ENCODE measurements at places on chromosomes 6 and 20.

- peak; percentile 81 for DNase-seq
Observed at GRCh38 chr6:48151142-48151541, 40.1 kb upstream of the PTCHD4 start.

GRCh38 chr20:53847139-53847836, 223.1 kb downstream of the BCAS1 start:
- no peak for DNase-seq

GRCh38 chr6:68139130-68139529, 496.0 kb upstream of the ADGRB3 start:
- DNase-seq: no peak

DNA sequence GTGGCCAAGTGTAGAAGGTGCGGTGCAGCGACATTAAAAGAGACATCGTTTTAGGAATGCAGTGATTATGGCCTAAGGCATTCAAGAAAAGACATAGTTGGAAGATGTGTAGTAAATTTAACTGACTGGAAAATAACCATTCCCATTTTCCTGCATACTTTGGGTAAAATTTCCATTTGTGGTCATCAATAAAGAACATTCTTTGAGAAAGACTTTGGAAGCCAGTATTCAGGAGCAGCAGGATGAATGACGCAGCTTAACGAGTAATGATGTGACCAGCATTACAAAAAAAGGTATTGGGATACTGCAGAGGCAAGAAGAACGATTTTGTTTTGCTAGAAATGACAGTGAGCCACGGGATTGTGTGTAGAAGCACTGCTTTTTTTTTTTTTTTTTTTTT, 7.0 kb upstream of the RWDD1 start:
- DNase-seq: peak; percentile 71

GRCh38 chr6:132072831-132073230, 121.7 kb upstream of the CCN2 start:
- no peak for DNase-seq

DNA sequence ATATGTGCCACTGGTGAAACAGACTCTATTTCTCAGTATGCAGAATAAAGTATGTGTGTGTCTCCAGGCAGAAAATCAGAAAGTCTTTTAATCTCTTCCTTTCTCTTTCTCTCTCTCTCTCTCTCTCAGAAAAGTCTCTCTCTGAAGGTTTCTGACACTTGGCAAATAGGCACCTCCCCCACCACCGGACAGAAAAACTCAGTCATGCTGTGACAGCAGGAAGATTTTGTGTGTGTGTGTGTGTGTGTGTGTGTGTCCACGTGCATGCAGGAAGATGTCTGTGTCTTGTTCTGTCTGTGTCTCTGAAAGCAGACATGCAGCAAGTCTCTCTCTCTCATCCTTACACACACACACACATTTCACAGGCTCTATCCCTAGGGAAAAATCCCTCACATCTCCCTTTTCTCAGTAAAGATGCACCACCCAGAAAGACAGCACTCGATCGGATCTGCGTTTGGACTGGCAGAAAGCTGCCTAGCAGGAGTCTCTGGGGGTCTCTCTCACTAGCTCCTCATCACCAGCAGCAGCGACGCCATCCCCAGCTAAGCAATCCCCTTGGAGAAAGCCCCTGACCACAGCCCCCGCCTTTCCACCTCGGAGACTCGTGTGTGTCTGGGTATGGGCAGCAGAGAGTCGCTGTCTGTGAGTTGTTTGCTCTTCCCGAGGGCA, 98.3 kb downstream of the EDN3 start:
- no peak for DNase-seq

DNA sequence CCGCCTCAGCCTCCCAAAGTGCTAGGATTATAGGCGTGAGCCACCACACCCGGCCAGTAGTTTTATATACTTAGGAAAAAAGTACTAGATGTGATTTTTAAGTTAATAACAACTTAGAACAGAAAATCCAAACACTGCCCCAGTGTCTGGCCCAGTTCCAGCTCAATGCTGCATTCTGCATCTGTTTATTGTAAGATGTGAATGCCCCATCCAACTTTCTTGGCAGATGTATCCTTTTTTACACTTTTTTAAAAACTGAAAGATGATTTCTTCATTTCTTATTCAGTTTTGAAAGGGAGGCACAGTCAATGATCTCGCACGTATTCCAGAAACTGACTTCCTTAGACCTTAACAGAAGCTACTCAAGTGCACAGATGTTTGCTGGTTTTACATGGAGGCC, 85.6 kb upstream of the SRSF6 start:
- DNase-seq: no peak

DNA sequence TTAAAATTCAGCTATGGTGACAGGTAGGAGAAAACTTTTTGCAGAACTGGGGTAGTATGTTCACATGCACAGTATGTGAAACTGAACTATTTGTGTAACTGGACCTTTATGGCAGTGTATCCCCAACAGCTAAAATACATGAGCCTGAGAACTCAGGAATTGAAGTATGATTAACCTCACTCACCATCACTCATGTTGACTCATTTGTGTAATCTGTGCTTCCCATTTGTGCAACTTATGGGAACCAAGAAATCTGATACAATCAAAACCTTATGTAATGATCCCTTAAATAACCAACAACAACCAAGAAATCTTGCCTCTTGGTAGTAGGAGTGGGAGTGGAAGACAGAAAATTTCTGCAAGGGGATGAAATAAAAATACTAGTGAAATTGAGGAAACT, 674.9 kb downstream of the HDGFL1 start:
- no peak for DNase-seq

- DNase-seq: no peak
Observed at GRCh38 chr6:45375449-45375848, 2.3 kb downstream of the SUPT3H start.

- DNase-seq: no peak
Observed at GRCh38 chr6:167479901-167480648, 155.2 kb downstream of the TTLL2 start.

DNA sequence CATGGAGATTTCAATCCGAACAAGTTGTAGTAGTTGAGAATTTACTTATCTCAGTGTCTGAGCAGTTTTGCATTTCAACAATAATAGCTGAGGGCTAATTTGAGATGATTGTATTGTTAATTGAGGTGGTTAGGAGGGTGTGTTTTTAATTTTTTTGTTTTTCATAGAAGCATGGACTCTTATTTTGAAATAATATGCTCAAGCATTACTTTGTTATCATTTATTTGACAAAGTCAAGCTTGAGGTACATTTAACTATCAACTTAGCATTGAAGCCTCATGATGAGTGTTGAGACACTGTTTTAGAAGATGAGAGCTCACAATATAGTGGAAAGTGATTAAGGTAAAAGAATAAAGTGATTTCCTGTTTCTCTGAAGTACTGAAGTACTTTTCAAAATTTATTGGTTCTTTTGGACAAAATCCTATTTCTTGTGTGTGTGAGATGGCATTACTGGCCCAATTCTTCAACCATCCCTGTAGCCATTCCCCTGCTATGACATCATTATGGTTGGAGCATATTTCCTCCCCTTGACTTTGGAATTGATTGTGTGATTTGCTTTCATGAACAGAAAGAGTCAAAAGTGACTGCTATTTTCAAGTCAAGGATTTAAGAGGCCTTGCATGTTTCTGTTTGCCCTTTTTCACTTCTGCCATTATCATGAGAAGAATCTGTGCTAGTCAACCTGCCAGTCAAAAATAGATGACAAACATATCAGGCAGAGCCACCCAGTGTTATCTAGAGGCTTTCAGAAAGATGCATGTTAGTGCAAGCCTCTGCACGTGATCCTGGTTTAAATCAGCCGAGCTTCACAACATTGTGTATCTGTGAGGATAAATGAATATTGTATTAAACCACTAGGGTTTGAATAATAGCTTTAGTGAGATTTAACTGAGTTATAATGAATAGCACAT, 1112.3 kb upstream of the CITED2 start:
- DNase-seq: peak; percentile 46

- DNase-seq: peak; percentile 22
Observed at GRCh38 chr6:79802657-79803300, 144.6 kb downstream of the ELOVL4 start.

DNA sequence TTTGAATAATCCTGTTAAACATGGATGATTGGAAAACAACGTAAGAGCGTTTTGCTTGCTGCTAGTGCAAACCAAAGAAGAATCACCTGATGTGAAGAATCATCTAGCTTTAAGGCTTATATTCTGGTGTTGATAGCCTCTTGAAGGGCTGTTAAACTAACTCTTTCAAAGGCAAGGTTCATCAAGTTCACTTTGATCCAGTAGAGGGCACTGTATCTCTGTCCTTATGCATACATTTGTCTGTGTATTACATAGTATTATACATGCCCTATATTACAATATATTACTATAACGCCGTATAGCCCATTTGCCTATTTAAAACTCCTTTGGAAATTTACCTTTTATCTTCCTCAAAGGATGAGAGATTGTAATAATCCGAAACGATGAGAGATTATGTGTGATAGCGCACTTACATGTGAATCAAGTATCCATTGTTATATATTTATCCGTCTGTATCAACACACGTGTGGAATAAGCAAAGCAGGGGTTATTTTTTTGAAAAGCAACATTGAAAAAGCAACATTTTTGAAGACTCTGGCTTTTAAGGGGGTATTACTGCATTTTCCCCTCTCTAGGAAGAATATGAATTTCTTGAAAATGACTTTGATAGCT, 50.8 kb upstream of the NRN1 start:
- DNase-seq: peak; percentile 63

DNA sequence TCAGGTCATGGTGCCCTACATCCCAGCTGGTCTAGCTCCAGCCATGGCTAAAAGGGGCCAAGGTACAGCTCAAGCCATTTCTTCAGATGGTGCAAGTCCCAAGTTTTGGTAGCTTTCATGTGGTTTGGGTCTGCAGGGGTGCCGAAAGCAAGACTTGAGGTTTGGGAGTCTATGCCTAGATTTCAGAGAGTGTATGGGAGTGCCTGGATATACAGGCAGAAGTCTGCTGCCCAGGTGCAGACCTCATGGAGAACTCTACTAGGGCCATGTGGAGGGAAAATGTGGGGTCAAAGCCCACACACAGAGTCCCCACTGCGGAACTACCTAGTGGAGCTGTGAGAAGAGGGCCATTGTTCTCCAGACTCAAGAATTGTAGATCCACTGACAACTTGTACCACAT, 1000.9 kb upstream of the ADGRB3 start:
- no peak for DNase-seq

DNA sequence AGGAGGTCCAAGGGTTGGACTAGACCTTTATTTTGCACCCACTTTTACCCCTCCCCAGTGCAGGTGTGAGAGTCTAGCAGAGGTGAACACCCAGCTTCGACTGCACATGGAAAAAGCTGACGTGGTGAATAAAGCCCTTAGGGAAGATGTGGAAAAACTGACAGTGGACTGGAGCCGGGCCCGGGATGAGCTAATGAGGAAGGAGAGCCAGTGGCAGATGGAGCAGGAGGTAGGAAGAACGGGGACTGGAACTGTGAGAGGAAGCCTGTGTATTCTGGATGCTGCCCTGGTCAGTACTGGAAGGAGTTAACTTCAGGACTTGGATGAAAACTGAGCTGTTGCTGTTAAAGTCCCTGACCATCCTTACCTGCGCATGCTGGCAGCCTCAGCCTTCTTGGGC, 10.6 kb downstream of the CEP250 start:
- DNase-seq: no peak

GRCh38 chr20:38172408-38172807, 7.3 kb upstream of the TGM2 start:
- DNase-seq: peak; percentile 55

- DNase-seq: no peak
Observed at GRCh38 chr20:11780765-11781369, 136.8 kb upstream of the BTBD3 start.

GRCh38 chr20:64056889-64057627, 5.9 kb upstream of the TCEA2 start:
- DNase-seq: no peak

DNA sequence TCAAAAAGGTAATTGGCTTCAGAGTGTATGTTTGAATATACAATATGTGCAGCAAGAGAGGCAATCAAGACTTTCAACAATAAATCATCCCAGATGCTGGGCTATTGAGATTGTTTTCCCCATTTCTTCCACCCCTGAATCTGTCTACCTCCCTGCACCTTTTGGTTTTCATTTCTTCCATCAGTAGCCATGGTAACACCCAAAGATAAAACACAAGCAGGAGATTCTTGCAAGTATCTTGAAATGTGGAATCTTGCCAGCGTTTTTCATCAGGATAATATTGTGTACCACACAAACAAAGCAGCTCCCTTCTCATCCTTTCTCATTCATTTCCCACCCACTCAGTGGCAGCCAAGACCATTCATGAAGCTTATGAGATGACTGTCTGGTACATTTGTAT, 73.0 kb upstream of the NRSN1 start:
- DNase-seq: peak; percentile 3

DNA sequence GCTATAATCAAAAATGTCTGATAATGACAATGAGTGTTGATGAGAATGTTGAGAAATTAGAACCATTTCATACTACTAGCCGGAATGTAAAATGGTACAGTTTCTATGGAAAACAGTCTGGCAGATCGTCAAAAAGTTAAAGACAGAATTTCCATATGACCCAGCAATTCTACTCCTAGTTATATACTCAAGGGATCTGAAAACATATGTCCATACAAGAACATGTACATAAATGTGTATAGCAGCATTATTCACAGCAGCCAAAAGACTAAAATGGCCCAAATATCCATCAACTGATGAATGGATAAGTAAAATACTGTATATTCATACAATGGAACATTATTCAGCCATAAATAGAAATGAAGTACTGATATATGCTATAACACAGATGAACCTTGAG, 236.2 kb downstream of the BTBD9 start:
- no peak for DNase-seq

DNA sequence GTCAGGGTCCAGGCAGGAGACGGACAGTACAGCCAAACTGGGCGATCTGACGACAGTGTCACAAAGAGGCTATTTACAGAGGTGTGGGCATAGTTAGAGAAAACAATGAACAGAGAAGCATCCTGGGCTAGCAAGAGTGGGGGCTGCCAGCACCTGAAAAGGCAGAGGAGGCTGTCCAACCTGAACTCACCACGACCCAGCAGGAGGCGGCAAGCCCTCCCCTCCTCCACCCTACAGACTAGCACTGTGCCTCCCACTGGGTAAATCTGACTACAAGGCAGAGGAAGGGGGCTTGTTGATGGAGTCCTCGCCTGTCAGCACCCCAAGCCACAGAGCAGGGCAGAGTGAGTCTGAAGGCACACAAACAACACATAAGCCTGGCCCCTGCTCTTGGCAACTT, 52.8 kb upstream of the CDYL start:
- DNase-seq: no peak

- peak; percentile 53 for DNase-seq
Observed at GRCh38 chr20:63394069-63394919, 33.1 kb upstream of the CHRNA4 start.

- DNase-seq: no peak
Observed at GRCh38 chr6:159978291-159979135, 9.6 kb downstream of the IGF2R start.

Measured in astrocyte of the hippocampus (primary cell).